ENCODE measurements at places on chromosomes 6 and 20.

- DNase-seq = no peak
These were observed 78.6 kb downstream of the MDGA1 start for GRCh38 chr6:37618916-37619590.

DNA sequence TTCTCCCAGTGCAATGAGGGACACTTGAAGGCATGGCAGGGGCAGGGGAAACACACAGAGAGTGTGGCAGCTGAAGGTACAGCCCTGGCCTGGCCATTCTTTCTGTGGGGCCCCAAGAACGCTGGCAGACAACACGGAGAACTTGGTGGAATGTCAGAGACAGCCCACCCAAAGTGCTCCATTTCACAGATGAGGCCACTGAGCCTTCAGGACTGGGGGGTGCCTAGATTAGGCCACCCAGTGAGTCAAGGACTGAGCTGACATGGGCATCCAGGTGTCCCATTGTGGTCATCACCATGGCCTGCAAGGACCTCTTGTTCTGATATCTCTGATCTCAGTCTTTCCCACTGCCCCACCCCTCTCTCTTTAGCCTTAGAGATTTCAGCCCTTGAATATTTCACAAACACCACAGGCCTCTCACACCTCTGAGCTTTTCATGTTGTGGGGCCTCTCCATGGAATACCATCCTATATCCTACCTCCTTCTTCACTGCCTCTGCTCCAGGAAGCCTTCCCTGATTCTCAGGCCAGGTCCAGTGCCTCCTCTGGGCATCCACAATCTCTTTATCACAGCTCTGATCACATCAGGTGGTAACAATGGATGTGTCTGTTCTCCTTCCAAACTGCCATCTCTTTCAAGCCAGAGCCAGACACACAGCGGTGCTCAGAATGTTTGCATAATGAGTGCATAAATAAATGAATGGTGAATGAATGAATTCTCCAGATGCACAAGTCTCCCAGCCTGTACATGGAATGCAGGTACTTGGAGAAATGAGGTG is 2.0 kb upstream of the RSPO4 start:
- no peak for DNase-seq

DNA sequence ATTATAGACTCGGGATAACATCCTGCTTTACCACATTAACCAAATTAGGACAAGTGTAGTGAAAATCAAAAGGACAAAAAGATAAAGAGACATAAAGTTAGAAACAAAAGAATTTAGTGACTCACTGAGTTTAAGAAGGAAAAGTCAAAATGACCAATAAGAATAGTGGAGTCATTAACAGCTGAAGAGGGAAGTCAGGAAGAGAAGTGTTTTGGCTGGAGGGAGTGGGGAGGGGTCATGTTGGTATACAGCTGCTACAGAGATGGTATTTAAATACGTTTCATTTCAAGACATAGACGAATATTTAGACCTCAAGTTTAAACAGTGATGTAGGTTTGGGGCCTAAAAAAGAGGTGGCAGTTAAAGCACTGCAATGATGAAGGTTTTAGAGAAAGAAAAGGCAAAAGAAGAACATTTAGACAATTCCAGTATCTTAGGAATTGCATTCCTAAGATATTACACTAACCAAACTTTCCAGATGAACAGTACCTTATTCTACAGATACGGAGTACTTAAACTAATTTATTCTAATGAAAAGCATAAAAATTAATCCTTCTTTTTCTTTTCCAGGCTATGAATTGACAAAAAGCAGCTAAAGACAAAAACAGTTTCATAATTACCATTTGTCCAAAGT is 10.6 kb downstream of the FKBP5 start:
- no peak for DNase-seq

- DNase-seq = peak; percentile 73
These were observed 3.8 kb downstream of the MTCL3 start for GRCh38 chr6:127515234-127515793.

DNA sequence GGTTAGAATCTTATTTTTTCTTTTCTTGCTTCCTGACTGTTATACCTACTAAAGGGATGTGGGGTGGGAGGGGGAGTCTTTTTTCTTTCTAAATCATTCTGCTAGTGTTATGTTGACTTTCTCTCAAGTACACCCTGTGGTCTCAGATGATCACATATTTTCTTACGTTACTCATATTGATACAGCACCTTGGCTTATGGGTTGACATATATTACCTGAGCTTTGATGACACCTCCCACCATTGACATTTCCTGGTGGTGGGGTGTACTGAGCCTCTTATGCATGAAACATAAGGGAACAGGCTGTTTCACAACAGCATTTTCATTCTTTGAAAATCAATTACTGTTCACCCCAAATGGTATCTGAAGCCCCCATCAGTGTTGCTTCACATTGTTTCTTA is 169.8 kb downstream of the MMS22L start:
- no peak for DNase-seq

DNA sequence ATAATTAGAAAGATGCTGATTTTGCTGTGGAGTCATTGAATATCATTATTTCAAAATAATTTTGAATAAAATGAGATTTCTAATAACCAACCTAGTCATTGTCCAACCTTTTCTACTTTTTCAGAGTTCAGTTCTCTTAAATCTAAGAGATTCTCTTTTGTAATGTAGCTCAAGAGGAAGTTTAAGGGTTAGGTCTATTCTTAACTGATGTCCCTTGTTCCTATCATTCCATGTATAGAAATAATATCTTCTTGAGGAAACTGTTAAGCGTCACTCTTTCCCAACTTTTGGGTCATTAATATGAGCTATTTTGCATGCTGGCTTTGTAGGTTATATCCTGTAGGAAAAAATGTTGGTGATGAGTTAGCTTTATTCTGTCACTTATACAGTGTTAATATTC is 27.0 kb downstream of the RNF144B start:
- no peak for DNase-seq

GRCh38 chr6:15246217-15246665 is 372 bp downstream of the JARID2 start:
- DNase-seq = no peak

GRCh38 chr20:47202733-47203667 is 153.5 kb downstream of the ZMYND8 start:
- DNase-seq = no peak

DNA sequence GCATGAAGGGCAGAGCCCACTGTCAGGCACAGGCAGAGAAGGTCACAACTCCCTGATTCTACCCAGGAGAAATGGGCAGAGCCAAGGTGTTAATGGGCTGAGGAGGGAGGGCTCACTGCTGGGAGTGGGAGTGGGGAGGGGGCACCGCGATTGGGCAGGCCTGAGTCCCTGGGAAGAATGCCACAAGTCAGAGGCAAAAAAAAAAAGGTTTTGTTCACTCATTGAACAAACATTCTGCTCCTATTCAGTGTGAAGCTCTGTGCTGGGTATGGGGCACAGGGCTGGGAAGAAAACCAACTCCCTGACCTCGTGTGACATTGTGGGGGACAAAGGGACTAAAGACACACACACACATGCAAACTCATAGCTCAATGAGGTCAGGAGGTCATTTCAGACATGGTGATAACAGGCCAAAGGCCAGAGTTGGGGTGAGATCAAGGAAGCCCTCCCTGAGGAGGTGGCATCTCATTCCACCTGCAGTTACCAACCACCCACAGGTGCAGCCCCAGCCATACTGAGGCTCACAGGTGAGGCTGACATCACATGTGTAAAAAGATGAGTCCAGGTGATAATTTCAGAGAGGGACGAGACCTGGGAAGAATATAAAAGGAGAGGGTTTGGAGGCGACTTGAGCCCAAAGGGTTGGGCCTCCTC is 3.2 kb upstream of the PMEPA1 start:
- DNase-seq = no peak

DNA sequence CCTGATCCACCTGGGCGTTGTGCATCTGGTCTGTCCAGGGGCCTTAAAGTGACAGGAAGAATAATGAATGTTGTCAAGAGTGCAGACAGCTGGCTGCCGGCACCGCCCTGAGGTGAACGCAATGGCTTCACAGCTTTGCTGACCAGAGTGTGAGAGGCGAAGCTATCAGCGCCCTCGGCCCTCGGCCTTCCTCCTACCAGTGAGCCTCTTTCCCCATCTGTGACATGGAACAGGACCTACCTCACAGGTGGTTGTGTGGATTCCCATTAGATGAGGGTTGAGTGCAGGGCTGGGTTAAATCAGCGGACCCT is 54.8 kb downstream of the CTCFL start:
- no peak for DNase-seq

- no peak for DNase-seq
These were observed 33.0 kb downstream of the RNF146 start for GRCh38 chr6:127299522-127300240.

DNA sequence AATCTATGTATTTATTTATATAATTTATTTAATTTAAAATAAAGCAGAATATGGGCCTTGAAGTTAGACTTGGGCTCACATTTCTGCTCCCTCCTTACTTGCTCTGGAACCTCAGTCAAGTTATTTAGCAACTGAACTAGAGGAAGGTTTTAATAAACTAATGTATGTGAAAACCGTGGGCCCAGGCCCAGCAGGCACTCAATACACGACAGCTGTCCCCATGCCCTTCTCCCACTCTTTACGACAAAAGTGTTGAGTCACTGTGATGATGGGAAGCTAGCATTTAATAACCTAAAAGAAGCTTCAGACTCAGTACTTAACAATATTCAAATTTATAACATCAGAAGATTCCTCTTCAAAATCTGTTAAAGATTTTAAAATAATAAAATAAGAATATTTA is 46.7 kb downstream of the SERAC1 start:
- DNase-seq = peak; percentile 36

- DNase-seq = no peak
These were observed 19.3 kb downstream of the FGD2 start for GRCh38 chr6:37024656-37025337.

DNA sequence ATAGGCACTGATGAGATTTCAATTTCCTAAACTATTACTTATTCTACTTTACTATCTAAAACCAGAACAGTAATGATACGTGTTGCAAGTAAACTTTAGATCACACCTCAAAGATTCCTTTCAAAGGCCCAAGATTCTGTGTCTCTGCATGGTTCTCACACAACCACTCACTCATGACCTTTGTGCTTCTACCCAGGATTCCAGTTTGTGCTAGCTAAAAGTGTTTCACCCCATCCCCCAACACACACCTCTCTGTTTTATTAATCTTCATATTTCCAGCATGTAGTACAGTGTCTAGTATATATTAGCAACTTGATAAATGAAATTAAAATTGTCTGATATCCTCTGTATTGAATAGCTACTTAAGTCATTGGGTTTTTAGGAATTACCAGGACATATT is 8.8 kb upstream of the SH3BGRL2 start:
- DNase-seq = no peak

GRCh38 chr20:17859002-17859615 is 109.5 kb downstream of the SNX5 start:
- no peak for DNase-seq

- no peak for DNase-seq
These were observed 197.5 kb downstream of the OTOR start for GRCh38 chr20:16945619-16946018.

GRCh38 chr6:137880746-137881521 is 13.9 kb downstream of the TNFAIP3 start:
- DNase-seq = no peak

DNA sequence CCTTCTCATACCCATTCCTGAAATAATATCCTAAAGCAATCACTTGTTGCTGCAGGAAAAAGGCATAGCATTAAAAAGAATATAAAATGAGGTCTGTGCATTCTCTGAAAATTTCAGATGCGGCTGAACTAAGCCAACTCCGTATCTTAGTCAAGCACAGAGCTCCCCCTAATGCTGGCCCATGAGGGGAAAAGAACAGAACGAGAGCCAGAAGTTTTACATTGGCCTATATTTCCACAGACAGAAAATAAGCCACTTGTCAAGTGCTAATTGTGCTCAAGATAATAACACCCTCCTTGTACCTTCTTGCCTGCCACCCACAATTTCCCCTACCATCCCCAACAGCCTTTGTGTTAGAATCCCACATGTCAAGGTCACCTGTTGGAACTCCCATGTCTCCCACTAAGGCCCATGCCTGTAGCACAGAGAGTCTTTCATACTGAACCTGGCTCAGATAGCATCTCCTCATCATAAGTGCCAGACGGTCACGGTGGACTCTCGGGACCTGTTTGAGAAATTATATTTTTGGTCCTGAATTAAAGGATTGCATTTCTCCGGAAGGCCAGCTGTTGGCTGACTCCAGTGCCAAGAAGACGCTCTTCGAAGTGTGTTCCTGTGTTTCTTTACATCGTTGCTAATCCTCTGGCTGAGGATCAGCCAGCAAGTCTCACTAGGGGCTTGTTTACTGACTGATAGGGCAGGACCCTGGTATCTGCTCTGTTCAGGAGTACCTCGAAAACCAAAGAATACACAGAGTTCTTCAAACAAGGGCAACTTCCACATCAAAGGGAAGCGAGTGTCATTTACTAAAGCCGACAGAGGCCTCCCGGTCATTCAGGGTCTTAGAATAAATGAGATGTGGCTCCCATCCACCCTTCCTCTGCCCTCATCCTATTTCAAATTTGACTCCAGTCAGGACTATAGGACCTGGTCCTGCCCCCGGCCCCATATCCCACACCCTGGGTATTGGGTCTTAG is 183.4 kb upstream of the FBXL4 start:
- DNase-seq = peak; percentile 59

- DNase-seq = no peak
These were observed 370.1 kb downstream of the ADGRB3 start for GRCh38 chr6:69005199-69005598.

- DNase-seq = no peak
These were observed 19.1 kb upstream of the IRF4 start for GRCh38 chr6:372336-372911.

DNA sequence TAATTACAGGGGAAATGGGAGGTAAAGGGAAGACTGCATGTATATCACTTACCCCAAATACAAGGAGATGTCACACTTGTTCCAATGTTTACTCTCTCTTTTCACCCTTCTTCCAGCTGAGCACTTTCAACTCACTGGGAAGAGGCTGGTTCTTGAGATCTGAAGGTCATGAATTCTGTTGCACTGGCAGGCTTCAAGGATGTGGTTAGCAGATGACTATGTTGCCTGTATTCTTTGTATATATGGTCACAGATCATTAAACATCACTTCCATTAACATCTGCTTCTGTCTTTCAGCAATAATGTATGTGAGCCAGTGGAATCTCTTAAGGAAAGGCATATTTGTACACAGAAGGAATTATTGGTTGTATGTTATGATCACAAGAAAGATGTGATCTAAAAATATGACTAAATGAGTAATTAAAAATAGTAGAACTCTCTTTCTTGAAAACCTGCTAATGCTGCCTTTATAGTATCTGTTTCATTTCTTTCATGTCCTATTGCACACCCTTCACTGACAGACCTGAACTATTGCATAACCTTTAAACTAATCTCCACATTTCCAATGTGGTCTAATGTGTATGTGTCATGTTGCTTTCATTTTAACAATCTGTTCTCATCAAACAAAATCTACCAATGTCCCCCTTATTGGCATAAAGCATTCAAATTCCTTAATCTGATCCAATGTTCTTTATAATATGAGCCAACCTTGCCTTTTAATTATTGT is 131.4 kb upstream of the EPHA7 start:
- DNase-seq = peak; percentile 84

GRCh38 chr6:90158936-90159335 is 137.7 kb downstream of the BACH2 start:
- no peak for DNase-seq

All from NCI-H2171 treated with DMSO at 0.1 percent for 48 hours (cell line).